ENCODE measurements at places on chromosomes 2 and 18. TPM values are rescaled to one million over a fixed set of nuclear protein-coding genes. Genes with fewer than 3 reads are reported as not detected.

ABCB11 gene
- 0.07 TPM for total RNA-seq

- DNase-seq: no peak
Measured at GRCh38 chr18:75241705-75242104, 31.1 kb downstream of the TSHZ1 start.

ABCG5 gene
- total RNA-seq: not detected

DNA sequence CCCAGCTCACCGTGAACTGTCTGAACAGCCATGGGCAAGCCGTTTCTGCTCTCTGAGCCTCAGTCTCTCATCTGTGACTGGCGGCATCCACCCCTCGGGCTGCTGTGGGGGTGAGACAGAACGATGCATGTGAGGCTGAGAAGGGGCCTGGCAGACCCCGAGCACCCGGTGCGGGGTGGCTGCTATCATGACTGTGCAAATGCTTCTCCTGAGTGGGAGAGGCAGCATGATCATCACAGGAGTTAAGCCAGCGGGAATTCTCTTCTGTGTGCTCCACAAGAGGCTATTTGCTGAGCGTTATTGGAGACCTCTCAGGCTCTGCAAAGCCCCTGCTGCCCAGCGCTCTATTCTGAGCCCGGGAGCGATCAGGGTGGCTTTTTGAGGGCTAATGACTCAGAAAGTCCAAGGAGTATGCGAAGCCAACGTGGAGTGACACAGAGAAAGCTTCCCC, 45.8 kb upstream of the ID2 start:
- no peak for DNase-seq

All from neural crest cell (in vitro differentiated cells).